ENCODE measurements at places on chromosomes 16 and 17.

- DNase-seq: no peak
Measured at GRCh38 chr17:39791111-39791992, 53.6 kb downstream of the GRB7 start.

DNA sequence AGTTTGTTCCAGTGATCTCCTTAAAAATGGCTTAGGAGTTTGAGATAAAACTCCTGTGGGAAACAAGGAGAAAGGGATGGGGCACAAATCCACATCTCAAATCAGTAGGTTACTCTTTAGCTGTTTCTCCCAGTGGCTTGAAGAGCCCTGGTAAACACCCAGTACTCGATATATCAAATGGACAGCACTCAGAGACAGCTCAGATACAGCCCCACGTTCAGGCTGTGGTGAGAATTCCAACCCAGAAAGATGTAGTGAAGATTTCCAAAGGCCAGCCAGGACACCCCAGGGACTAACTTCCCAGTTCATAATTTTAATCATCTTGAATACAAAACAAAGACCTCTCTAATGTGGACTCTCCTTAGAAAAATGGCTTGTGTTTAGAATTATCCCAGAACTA lies 6.4 kb upstream of the VEZF1 start:
- DNase-seq: no peak

DNA sequence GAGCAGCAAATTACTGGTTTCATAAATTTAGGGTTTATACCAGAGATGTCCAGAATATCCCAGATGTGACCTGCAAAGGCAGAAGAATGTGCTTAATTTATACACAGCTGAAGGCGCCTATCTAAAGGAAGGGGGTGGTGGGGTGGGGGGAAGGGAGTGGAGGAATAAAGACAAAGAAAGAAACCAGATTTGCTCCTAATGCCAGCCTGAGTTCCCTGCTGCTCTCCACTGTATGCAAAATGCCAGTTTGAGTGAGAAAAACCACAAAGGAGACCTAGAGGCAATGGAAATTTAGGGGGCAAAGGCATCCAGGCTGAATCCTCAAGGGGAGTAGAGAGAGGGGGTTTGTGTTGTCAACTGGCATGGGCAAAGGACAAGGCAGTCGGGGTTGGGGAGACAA lies 161.5 kb upstream of the TOX3 start:
- no peak for DNase-seq

- no peak for DNase-seq
Measured at GRCh38 chr16:82240111-82240510, 70.1 kb upstream of the MPHOSPH6 start.

DNA sequence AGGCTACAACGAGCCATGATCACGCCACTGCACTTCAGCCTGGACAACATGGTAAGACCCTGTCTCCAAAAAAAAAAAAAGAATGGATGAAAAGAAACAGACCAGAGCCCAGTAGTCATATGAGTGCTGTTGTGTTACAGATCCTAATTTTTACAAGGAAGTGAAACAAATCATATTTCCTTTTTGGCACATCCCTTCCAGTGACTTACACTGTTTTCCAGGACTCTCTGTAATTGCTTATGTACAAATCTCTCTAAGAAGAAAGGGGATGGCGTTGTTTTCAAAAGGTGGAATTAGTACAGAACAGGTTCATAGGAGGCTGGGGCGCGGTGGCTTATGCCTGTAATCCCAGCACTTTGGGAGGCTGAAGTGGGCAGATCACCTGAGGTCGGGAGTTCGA lies 19.8 kb upstream of the ZNF594 start:
- no peak for DNase-seq

- DNase-seq: peak; percentile 6
Measured at GRCh38 chr16:66266436-66267291, 99.8 kb upstream of the CDH5 start.

- DNase-seq: no peak
Measured at GRCh38 chr17:79269620-79270019, 195.0 kb downstream of the ENGASE start.

GRCh38 chr17:15260376-15261257 lies 4.5 kb downstream of the PMP22 start:
- DNase-seq: peak; percentile 80

Data from D341Med (cell line).